ENCODE measurements at places on chromosomes 5 and 9.
A peak's percentile ranks its signal among the peaks of the same experiment; 100 is the strongest.

DNA sequence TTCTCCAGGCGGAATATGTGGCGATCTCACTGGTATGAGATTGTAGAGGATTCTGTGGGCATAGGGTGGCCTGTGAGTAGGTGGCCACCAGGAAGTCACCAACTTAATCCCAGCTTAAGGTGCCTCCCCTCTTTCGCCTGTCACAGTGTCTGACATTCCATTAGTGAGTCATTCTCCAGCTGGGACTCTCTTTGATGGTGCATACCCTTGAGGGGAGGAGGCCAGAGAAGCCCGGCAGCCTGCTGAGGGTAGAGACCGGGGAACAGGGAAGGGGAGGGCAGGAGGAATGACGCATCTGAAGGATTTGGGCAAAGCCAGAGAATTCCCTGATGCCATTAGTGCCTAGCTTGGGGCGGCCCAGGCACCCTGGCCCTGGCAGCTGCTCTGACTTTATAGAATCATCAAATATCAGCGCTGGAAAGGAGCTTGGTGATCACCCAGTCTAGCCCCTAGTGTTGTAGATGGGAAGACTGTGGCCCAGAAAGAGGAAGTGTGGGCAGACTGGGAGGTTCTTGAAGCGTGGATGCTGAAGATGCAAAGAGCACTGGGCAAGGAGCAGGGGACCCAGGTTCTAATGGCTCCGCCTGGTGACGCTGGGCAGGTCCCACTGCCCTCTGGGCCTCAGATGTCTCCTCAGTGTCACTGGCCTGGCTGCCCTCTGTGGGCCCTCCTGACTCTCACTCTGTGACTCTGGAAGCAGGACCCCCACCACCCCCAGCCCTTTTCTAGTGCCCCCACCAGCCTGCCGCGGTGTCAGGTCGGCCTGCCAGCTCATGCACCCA lies 41.4 kb downstream of the DAB2IP start:
- no peak for DNase-seq

GRCh38 chr9:115672477-115673316 lies 480.9 kb upstream of the PAPPA start:
- DNase-seq: no peak

DNA sequence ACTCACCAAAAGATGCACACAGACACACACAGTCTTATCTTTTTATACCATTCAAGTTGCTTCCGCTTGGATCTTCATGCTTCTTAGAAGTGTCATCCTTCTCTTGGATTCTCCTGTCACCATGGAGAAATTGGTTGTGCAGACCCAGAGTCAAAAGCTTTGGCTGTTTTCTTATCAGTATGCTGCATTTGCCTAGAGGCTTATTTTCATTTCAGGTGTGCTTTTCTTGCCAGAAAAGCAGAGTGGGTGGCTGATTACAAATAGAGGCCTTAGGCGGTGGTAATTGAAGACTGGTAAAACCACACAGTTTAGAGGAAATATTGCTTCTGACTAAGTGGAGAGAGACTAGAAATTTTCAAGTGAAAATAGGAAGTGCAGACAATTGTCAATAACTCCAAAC lies 70.2 kb upstream of the TLE4 start:
- no peak for DNase-seq

DNA sequence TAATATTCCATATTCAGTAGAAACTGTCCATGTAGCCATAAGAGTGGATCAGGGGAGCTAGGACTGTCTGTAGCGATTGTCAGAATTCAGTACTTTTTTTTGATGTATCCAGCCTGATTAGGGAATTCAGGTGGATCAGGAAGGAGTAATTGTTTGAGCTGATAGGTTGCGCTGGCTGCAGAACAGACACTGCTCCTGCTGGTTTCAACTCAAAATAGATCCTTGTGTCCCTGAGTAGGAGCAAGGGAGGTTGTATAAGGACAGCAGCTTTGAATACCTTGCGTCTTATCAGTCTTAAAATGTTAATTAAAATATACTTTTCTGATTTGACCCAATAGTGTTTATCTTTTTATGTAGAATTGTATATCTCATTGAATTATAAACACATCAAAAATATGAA lies 229.6 kb downstream of the KDM4C start:
- DNase-seq: no peak

DNA sequence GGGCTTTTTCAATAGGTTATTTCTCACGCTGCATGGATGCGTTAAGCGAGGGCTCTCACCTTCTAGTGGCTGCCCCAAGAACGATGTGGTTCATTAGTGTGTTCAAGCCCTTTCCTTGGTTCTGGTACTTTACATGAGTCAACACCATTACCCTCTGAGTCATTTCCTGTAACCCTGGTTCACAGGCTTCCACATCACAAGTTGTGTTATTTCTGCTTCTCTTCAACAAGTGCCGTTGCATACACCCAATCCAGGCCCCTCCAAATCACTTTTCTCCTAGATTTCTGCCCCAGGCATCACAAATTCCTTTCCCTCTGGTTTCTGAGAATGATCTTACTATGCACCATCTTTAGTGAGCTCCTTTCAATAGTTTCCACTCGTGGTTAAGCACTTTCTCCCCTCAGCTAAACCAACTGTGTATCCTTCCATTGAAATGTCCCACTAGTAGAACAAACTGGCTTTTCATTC lies 69.5 kb upstream of the RAD23B start:
- DNase-seq: no peak

- no peak for DNase-seq
Observed at GRCh38 chr9:37620396-37620795, 28.0 kb upstream of the TOMM5 start.

GRCh38 chr5:71782393-71782770 lies 63.3 kb downstream of the CARTPT start:
- no peak for DNase-seq

- DNase-seq: no peak
Observed at GRCh38 chr9:128101231-128101661, 26.3 kb downstream of the PTGES2 start.

DNA sequence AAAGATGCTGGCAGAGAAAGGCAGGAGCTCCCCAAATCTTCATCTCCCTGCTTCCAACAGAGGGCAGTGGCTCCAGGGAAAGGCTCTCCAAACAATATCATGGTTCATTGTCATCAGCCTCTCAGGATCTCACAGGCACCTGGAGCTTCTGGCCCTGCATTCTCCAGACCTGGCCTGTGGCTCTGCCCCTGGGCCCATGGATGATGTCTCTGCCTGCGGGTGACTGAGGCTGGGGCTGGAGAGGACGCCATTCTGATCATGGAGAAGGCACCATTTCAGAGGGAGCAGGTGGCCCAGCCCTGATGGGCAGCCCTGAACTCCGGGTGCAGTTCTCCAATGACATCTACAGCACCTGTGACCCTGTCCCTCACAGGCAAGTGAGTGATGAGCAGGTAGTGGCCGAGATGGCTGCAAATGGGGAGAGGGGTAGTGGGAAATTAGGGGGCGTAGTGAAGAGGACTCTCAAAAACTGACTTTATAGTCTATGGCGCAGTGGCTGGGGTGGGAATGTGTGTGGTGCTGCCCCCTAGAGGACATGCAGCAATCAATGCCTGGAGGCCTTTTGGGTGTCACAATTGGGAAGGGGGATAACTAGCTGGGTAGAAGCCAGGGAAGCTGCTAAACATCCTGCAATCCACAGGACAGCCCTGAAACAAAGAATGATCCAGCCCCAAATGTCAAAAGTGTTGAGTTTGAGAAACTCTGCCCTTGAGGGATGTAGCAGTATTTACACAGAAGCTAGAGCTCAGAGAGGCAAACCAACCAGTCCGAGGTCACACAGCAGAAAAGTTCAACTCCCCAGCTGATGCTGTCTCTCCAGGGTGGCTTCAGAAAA lies 3.2 kb downstream of the SH3PXD2B start:
- no peak for DNase-seq

DNA sequence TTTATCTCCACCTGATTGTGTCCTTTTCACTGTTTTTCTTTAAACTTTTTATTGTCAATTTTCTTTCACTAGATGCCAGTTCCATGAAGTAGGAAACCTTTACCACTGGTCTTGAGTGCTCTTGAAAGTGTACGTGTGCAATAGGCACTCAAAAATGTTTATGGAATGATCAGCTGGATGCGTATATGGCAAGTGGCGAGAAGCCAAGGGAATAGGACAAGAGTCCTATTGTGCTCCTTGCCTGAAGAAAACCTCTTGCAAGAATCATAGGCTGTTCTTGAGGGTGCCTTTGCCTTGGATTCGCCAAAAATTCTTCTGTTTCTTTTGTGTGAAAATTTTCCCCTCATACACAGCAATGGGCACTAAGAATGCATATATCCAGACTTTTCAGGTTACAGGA lies 97.7 kb downstream of the GHR start:
- DNase-seq: no peak

- no peak for DNase-seq
Observed at GRCh38 chr9:70551801-70552200, 137.3 kb upstream of the KLF9 start.

GRCh38 chr5:95931079-95931833 lies 30.4 kb downstream of the ELL2 start:
- DNase-seq: no peak

GRCh38 chr5:159559337-159559736 lies 229.1 kb upstream of the IL12B start:
- DNase-seq: no peak

GRCh38 chr9:131747352-131747751 lies 7.5 kb upstream of the RAPGEF1 start:
- DNase-seq: peak; percentile 38

DNA sequence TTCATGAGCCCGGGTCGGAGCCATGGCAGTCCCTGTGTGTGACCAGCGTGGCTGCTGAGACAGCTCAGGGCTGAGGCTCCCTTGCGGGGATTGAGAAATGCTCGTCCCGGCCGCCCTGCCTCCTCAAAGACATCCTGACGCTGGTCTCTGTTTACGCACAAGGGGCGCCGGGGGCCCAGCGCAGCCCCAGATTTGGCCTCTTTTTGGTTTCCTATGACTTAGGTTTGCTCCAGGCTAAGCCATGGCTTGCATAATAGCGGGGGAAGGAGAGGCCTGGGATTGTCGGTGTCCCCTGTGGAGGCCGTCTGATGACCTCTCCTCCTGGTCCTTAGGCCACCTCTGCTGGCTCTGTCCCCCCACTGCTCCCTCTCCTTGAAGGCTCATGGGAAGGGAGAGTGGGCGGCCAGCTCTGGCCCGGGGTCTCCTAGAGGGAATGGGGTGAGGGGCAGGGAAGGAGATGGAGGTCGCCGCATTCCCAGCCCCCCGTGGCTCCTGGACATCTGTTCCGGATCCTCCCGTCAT lies 3.5 kb downstream of the LAMC3 start:
- no peak for DNase-seq

GRCh38 chr5:35195472-35195852 lies 34.8 kb downstream of the PRLR start:
- no peak for DNase-seq

DNA sequence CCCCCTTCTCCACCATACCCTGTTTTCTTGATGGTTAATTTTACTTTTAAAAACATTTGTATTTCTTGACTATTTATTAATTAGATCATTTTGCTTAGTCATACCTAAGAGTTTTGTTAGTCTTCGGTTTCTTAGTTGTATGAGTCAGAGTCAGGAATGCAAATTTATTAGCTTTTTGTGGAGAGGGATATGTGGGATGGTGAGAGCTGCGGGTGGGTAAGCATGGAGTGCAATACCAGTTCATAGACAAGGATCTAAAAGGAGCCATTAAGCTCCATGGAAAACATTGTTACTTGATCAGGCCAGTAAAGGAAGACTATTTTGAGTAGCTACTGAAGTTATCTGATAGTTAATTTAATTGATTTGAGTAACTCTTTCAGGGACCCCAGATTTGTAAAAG lies 77.5 kb downstream of the ZSWIM6 start:
- DNase-seq: no peak

GRCh38 chr5:13833440-13833839 lies 111.0 kb downstream of the DNAH5 start:
- no peak for DNase-seq

GRCh38 chr5:3024126-3024525 lies 272.6 kb upstream of the IRX2 start:
- DNase-seq: no peak

DNA sequence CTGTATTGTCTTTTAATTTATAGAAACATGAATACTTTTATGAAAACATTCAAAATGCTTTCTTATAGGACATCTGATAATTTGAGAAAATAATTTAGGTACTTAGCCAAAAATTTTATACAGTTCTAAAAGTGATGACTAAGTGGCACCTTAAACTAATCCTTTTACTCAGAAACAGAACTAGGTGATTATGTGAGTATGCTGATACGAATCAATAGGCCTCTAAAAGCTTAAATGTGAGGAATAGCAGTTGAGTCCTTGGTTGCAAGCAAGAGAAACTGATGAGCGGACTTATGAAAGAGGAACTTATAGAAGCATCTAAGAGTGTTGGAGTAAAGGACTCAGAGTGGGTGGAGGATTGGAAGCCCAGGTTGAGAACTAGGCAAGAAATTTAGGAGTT lies 26.4 kb downstream of the ANXA1 start:
- DNase-seq: no peak

DNA sequence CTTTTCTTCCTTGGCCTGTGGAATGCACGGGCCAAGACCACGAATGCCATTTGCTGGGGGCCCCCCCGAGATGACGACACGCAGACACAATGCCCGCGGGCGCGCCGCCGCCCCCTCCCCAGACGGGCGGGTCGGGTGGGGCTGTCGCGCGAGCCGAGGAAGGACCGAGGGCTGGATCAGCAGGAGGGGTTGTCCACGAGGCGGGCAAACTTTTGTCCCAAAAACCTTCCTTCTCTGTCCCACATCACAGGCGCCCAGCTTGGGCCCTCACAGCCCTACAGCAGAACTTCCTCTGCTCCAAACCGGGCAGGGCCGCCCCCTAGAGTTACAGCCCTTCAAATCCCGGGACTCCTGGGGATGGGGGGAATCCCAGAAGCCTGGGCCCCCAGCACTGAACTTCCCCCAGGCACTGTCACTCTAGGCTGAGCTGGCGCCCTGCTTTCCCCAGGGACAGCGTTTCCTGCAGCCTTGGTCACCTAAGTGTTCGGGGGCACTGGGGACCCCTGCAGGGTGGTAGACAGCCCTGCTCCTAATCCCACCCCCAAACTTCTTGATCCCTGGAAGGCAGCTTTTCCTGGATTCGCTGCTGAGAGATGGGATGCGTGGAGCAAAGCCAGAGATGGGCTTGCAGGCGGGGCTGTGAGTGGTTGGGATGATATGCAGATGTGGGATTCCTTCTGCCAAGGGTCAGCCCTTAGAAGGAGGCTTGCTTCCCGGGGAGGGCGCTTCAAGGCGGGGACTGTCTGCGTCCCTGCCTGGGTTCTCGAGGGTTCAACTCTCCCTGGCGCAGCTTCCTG lies 980 bp downstream of the COL5A1 start:
- no peak for DNase-seq

- DNase-seq: no peak
Observed at GRCh38 chr5:82277613-82277986, 554 bp downstream of the RPS23 start.

- DNase-seq: no peak
Observed at GRCh38 chr5:12460493-12461261, 556.4 kb upstream of the CTNND2 start.

- DNase-seq: no peak
Observed at GRCh38 chr9:133125941-133126696, 5.1 kb upstream of the RALGDS start.

- DNase-seq: no peak
Observed at GRCh38 chr9:131227959-131228460, 48.3 kb downstream of the FAM78A start.

DNA sequence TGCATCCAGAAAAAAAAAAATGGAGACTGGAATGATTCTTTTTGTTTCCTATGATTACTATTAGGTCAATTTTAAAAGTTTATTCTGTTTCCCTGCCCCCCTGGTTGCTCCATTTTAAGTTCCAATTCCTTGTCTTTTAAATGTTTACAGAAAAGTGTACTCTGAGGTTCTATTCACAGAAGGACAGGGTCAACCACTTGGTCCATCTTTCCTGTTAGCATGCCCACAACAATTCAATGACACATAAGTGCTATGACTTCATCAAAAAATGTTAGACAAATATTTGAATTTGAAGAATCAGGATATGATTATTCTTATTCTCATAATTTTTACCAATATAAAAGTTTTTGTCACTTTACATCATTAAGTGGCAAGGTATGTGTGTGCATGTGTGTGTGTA lies 123.7 kb downstream of the PDE4D start:
- no peak for DNase-seq
